Activated CD4-positive, alpha-beta T cell treated with anti-CD3 and anti-CD28 coated beads for 36 hours (primary cell): ENCODE measurements at places on chromosomes 11 and 22.

DNA sequence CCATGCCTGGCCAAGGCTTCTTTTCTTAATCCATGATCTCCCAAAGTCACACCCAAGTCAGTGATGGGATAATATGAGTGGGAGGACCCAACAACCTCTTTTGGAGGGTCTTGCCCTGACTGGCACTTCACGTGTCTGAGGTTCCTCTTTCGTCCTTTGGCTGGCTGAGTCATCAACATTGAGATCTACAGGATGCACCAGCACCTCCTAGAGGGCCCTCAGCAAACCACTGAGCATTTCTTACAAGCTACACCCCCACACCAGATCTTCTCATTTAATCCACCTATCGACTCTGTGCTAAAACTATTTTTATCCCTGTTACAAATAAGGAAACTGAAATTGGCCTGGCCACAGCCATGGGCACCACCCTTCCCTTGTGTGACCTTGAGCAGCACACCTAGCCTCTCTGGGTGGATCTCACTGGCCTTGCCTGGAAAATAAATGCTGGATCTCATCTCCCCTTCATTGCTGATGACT lies 63.4 kb downstream of the FLI1 start:
- DNase-seq, result peak; percentile 83

DNA sequence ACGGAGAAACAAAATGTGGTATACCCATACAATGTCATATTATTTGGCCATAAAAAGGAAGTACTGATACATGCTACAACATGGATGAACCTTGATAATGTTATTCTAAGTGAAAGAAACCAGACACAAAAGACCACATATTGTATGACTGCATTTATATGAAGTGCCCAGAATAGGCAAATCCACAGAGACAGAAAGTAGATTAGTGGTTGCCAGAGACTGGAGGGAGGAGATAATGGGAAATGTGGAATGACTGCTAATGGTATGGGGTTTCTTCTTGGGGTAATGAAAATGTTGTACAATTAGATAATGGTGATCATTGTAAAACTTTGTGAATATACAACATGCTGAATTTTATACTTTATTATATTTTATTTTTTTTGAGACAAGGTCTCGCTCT lies 5.6 kb upstream of the SLC43A1 start:
- DNase-seq, result no peak

GRCh38 chr11:129895126-129896041 lies at the start of gene NFRKB:
NFRKB (minus strand) TSS chr11:129895578; CDS start chr11:129892849, 2,729 bp downstream.
- DNase-seq, result peak; percentile 94

DNA sequence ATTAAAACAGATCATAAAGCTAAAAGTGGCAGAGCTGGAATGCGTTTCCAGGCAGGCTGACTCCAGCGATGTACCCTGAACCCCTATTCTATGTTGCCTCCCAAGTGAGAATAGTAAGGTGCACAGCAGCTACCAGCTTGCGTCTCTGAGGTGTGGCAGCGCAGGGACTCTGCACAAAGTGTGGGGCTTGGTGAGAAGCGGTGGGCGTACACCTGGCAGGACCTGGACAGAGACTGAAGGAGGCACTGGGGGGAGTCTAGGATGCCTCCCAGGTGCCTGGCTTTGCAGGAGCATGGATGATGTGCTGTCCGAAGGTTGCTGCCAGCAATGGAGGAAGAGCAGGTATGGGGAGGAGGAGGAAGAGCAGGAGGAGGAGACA lies 42.9 kb downstream of the AMPD3 start:
- no peak for DNase-seq

DNA sequence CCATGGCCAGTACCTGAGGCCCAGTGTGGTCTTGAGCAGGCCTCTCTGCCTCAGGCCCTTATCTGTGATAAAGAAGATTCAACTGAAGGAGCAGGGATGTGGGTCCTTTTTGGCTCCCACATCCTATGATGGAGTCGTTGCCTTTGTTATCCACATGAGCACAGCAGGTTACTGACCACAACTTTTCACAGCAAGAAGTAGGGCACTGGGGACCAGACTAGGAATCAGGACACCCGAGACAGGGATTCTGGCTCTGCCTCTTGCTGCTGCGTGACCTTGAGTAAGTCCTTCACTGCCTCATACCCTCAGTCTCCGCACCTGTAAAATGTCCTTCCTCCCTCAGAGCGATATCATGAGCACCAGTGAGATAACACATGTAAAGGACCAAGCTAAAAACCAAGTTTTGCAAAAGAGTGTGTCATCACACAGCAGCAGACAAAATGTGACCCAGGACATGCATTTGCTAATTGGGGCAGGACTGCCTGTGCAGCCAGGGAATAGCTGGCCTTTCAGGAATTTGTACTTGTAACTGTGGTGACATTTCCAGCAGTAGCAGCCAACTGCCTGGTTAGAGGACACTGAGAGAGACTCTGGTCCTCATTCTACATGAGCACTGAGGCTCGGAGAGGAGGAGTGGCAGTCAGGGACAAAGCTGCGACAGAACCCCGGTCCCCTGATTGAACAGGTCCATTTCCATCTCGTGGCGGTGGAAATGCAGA lies 13.2 kb upstream of the SMIM35 start:
- DNase-seq, result no peak

DNA sequence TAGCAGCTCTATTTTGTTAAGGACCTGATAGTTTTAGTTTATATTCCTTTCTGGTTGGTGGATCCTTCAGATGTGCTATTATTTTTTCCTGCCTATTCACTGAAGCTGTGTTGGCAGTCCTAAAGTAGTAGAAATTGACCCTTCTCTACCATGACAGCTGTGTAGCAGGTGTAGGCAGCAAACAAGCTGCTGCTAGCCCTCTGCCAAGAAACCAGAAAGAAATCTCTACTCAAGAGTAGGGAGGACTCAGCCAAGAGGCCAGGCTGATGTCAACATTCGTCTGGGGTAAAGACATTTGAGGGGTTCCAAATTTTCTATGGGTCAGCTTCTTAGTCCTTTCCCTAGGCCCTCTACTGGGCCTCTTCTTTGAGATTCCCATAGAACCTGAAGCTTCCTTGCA lies 51.2 kb downstream of the CSTF3 start:
- DNase-seq, result no peak

- no peak for DNase-seq
These were observed 29.3 kb downstream of the RRP7A start for GRCh38 chr22:42490243-42490832.

DNA sequence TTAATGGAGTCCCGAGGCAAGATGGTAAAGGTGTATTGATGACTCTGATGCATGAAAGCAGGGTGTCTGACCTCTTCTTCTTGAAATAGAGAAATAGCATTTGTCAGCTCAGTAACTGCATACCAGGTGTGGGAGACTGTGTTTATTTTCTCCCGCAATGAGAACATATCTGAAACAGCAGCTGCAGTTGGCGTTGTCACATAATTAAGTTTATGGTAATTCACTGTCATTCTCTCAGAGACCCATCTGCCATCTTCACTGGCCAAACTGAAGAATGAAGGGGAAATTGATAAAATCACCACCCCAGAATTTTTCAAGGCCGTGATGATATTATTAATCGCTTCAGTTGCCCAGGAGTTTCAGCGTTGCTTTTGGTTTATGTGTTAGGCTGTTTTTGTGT lies 20.1 kb upstream of the MCHR1 start:
- DNase-seq, result no peak

DNA sequence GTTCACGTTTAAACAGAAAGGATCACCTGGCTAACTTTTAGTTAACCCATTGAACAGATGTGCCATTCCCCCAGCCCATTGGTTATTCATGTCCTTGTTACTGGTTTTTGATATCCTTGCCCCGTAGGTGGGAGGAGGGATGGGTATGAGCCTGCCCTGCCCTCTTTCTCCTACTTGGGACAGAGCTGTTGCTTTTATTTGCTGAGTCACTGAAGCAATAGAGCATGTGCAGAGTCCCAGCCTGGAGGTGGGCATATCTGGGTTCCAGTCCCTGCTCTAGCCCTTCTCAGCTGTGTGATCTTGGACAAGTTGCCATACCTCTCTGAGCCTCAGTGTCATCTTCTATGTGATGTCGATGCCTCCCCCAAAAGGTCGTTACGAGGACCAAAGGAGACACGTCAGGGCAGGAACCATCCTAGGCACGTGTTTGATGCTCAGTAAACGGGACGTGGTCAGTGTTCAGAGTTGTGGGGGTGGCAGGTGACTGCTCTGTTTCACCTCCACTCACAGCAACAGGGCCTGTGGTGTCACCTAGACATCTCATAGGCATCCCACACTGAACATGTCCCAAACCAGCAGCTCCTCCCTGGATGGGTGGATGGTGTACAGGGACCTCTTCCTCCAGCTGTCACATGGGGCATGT lies 61.0 kb downstream of the BMAL1 start:
- DNase-seq, result peak; percentile 57

DNA sequence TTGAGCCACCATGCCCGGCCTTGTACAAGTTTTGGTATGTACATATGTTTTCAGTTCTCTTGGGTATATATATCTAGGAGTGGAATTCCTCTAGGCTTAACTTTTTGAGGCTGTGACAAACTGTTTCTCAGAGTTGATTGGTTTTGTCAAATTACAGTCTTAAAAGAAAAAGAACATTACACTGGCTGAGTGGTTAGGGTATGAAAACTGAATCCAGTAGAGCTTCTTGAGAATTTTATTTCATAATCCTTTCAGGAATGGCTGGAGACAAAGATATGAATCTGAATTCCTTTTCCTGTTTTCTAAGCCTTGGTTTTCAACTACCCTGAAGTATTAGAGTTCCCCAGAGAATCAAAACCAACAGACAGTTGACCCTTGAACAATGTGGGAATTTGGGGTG lies 6.5 kb downstream of the METTL15 start:
- DNase-seq, result no peak

GRCh38 chr11:8907116-8907515 lies 3.9 kb upstream of the AKIP1 start:
- no peak for DNase-seq

GRCh38 chr11:123239191-123240150 lies 44.4 kb upstream of the CLMP start:
- DNase-seq, result no peak

GRCh38 chr22:50599816-50600455 lies 657 bp upstream of the MAPK8IP2 start:
- DNase-seq, result peak; percentile 80

DNA sequence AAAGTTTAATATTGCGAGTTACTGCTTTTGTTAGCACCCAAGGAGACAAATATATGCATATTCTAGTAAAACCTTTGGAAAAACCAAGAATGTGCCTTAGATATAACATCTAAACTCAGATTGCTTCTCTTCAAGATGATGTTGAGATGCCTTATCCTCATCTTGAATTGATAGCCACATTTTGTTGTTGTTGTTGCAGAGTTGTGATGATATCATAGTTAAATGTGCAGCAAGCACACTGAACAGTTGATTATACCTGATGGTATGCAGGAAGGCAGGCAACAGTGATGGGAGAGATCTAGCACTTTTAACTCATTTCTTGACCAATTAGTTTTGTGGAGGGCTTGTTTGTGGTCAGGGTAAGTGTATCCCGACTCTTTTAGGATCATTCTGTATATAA lies 48.0 kb downstream of the KDM2A start:
- no peak for DNase-seq

DNA sequence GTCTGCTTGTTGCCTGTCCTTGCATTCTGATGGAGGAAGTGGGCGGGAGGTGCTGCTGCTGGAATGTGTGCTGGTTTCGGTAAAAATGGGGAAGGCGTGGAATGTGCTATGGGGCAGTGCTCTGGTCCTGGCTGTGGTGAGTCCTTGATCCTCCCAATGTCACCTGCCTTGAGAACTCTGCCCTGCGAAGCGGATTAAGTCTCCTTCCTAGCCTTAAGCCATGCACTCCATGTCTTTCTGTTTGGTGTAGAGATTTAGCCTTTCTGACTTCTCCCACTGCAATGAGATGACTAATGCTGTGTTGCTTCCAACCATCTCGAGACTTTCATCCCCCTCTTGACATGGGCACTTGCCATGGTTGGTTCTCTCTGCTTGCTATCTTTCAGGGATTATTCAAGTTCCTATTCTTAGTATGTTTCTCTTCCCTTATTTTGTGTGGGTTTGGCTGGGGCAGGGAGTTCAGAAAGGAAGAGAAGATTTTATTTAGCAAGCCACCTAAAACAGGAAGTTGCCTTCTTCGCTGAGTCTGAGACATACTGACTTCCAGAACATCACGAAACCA lies 687.9 kb downstream of the NTM start:
- no peak for DNase-seq

DNA sequence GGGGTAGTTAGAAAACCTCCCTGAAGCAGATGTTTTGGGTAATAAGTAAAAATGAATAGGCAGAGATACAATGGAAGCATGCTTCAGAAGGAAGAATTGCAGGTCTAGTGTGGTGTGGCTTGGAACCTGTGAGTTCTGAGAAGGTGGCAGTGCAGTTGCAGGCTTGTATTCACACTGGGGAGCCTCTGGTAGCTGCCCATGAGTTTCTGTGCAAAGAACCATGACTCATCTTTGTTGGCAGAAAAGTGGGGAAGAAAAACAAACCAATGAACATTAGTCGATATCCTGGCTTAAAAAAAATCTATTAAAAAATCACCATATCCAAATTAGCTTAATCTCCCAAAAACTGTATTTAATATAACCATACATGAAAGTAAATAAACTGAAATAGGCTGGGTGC lies 232.6 kb downstream of the FAT3 start:
- DNase-seq, result no peak

GRCh38 chr22:39283322-39284141 lies 35.9 kb downstream of the RPL3 start:
- DNase-seq, result no peak

GRCh38 chr22:30205281-30206115 lies 41.1 kb downstream of the LIF start:
- DNase-seq, result no peak

- no peak for DNase-seq
These were observed 350.6 kb downstream of the TENM4 start for GRCh38 chr11:79090191-79090705.

- no peak for DNase-seq
These were observed 1.3 kb upstream of the OR8D1 start for GRCh38 chr11:124315052-124315451.

GRCh38 chr22:37827056-37827455 lies 3.9 kb downstream of the GALR3 start:
- DNase-seq, result no peak

GRCh38 chr22:29310863-29311339 lies 4.5 kb downstream of the GAS2L1 start:
- peak; percentile 86 for DNase-seq

DNA sequence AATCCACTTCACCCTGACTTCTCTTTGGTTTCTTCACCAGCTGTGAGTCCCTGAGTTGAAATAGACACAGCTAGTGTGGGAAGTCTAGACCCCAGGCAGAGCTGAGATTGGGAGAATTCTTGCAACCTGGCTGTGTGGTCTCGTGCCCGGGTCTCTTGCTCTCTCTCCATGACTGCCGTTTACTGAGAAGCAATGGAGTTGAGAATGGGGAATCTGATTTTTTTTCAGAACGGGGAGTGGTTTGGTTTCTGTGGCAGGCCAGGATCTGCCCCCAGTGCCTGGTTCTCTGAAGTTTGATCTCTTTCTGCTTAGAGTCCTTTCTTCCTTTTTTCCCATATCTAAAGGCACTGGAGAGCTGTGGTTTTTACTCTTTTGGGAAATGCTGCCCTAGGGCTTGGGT lies 1.5 kb downstream of the SIDT2 start:
- DNase-seq, result no peak
